ENCODE measurements at places on chromosomes 16 and 17.

- DNase-seq: no peak
Measured at GRCh38 chr17:67278363-67278762, 33.4 kb upstream of the HELZ start.

DNA sequence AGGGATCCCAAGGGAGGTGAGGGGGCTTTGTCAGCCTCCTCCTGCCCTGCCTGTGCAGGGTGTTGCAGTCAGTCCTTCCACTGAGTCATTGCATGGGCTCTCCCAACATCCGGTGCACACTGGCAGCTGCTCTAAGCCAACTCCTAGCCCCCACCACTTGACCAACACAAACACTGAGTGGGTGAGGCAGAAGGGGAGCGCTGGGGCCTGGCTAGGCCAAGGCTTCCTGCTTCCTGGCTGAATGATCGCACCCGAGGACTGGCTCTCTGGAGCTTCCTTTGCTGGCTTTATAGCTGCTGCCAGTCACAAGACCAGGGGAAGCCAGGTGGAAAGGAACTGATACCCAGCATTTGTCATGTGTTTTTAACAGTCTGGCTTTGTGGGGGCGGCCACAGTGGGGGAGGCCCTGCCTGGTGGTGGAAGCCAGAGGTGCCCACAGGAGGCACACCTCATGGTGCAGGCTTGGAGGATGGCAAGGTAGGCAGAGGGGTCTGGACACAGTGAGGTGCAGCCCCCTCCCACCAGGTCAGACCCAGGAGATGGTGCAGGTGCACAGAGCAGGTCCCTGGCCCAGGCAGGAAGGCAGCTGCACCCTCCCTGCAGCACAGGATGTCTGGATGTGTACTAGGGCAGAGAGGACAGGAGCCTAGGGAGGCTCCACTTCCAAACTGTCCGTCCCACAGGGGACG, 6.8 kb downstream of the MPG start:
- DNase-seq: no peak

DNA sequence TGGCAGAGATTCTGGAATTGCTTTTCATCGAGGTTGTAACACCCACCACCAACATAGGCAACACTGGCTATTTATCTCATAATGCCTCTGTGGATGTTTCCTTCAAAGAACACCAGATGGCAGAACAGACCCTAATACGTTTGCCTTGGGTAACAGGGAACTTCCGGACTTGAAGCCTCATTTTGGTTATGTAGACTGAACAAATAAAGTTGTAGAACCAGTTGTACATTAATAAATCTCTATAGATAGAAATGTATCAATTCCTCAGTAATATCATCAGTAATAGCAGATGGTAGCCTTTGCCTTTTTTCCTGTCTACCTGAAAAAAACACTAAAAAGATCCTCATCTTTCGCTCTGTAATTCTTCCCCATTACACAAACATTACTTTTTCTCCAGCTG, 25.9 kb upstream of the APOH start:
- peak; percentile 44 for DNase-seq

GRCh38 chr17:40556884-40557414, 8.3 kb downstream of the CCR7 start:
- DNase-seq: no peak

GRCh38 chr16:67957622-67958021, 10.8 kb downstream of the SLC12A4 start:
- DNase-seq: no peak

DNA sequence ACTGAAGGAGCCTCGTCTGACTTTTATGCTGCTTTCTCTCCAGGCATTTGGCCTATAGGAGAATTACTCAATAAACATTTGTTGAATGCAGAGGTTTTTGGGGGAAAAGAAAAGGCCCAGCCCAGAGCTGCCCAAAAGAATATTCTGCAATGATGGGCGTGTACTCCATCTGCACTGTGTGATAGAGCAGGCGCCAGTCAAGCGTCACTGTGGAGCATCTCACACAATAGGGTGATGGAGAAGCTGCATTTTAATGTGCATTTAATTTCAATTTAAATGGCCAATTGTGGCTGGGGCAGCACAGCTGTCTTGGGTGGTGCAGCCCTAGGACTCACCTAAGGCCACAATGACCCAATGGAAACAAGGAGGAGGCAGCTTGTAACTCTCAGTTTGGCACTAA, 20.6 kb downstream of the GLYR1 start:
- DNase-seq: no peak

GRCh38 chr17:8557176-8557806, 73.2 kb downstream of the MYH10 start:
- DNase-seq: no peak

DNA sequence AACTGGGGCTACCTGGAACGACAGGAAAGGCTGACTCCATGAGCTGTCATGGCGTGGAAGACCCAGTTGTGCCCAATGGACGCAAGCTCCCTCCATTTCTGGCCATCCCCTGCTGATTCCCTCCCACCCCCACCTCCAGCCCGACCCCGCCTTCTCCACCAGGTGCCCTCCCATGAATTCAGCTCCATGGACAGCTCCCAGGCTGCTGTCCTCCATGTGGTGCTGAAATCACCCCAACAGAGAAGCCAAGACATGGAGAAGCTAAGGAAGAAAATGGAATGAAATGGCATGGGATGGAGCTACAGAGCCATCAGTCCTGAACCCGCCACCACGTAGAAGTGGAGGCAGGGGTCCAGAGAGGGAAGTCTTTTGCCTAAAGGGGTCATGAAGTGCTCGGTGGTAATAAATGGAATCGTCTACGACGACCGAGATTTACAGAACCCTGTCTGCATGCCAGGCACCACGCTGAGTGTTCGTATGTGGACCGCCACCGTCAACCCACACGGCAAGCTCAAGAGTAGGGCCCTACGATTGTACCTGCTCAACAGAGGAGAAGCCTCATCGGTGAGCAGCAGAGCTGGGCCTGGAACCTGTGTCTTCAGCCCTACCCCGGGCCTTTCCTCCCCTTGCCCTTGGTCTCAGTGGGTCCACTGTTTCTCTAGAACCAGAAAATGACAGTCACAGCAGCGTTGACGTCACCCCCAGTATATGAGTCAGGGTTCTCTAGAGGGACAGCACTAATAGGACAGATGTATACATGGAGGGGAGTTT, 9.3 kb upstream of the ZC3H18 start:
- no peak for DNase-seq

- DNase-seq: no peak
Measured at GRCh38 chr17:4987767-4988567, 492 bp upstream of the CAMTA2 start.

DNA sequence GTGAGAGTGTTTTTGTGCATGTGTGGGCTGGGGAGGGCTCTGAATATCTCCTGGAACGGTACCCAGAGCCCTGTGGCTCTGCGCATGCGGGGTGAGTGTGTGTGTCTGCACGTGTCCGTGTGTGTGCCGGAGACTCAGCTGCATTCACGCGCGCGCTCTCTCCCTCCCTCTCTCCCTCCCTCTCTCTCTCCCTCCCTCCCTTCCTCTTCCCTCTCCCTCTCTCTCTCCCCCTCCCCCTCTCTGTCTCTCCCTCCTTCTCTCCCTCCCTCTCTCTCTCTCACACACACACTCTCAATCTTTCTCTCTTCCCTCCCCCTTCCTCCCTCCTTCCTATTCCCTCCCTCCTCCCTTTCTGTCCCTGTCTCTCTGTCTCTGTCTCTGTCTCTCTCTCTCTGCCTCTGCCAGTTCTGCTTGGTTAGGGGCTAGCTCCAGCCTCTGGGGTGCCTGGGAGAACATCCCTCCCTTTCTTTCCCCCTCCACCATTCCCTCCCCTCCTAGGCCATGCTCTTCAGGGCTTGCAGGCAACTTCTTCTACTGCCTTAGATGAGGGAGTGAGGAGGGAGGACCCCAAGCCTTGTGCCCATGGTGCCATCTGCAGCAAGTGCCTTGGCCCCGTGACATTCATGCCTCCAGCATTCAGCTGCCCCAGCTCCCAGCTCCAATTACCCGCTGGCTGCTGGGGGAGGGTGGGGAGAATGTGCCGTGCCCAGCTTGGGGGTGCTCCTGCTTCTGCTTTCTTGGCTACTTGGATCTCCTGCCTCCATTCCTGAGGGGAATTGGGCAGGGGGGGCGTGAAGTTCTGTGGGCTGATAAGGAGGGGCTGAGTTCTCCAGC, 6.4 kb downstream of the THRA start:
- no peak for DNase-seq

GRCh38 chr17:58153046-58153445, 4.9 kb downstream of the OR4D1 start:
- no peak for DNase-seq

DNA sequence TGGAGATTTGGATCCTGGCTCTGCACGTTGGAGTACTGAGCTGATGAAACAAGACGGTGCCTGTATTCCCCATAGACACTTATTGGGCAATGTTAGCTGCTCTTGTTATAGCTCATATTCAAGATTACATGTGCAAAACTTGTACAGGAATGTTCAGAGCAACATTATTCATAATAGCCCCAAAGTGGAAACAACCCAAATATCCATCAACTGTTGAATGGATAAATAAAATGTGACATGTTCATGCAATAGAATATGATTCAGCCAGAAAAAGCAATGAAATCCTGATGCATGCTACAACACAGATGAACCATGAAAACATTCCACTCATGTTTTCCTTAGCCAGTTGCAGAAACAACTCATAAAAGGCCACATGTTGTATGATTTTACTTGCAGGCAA, 5.7 kb upstream of the SDR42E1 start:
- no peak for DNase-seq

- DNase-seq: peak; percentile 70
Measured at GRCh38 chr17:19992803-19993713, 15.4 kb upstream of the AKAP10 start.

GRCh38 chr17:63774141-63774968, at the start of gene DDX42:
TSS of gene DDX42 (plus strand) at chr17:63774170. CDS start at chr17:63787050, 12,880 bp downstream.
- no peak for DNase-seq

DNA sequence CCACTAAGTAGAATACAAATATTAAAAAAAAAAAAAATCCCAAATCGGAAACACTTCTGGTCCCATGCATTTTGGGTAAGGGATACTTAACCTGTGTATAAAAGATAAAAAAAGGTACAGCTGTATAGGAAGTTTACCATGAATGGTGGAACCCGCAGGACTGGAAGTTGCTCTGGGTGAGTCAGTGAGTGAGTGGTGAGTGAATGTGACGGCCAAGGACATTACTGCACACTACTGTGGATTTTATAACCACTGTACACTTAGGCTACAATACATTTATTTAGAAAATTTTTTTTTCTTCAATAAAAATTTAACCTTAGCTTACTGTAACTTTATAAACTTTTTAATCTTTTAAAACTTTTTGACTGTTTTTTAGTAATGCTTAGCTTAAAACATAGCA, 71.3 kb upstream of the BCAR1 start:
- DNase-seq: no peak

DNA sequence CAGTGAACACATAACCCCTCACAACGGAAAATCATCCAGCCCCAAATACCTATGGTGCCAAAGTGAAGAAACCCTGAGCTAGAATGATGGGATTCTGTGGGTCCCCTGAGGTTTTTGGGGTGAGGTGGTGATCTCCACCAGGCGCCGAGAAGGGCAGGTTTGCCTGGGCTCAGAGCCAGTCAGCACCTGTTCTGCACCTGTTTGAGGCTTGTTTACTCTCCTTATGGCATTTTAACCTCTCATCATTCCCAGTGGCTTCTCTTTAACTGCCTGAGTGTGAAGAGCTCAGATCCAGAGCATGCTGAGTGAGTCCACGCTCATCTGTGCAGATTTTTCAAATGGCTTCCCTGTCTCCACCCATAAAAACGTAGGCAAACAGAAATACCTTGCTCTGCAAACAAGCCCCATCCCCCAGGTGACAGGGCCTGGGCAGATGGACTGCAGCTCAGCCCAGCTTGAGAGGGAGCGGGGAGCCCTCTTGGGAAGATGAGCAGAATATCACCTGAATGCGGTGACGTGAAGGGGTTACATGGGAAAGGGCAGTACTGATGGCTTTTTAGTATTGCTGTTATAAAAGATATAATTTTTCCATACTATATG, 40.1 kb upstream of the CLEC19A start:
- no peak for DNase-seq

DNA sequence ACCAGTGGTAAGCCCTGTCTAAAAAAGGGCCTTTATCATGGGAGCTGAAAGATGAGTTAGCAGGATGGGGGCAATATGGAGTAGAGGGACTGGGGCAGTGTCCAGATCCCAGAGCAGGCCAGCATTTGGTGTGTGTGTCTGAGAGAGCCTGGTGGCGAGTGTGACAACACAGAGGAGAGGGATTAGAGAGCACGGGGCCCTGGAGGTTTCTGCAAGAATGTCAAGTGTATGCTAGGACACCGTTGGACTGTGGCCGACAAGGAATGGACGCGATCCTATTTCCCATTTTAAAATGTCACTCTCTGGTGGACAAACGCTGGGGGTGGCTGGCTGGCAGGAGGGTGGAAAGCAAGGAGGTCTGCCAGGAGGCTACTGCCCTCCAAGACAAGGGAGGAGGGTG, 12.4 kb downstream of the TAC4 start:
- no peak for DNase-seq

- DNase-seq: no peak
Measured at GRCh38 chr17:39617100-39617445, 9.4 kb upstream of the NEUROD2 start.

- no peak for DNase-seq
Measured at GRCh38 chr17:17711641-17712162, 30.4 kb downstream of the RAI1 start.

DNA sequence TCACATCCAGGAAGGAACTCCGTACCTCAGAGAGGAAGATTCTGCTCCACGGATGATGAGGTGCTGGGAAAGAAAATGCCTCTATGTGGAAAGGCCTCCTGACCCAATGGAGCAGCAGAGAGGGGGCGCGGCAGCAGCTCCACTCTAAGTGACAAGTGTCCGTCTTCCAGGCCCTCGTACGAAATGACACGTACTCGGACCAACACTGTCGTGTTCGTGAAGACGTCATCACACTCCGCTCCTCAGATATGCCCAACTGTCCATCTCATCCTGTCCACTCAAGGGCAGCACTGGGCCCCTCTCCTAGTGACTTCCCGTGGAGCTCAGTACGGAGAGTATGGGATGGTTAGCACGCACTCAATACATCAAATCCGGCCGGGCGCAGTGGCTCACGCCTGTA, 32.2 kb downstream of the MRM3 start:
- DNase-seq: no peak

All from NCI-H1048 (cell line).